CD4-positive, alpha-beta T cell treated with Interleukin-6 for 4 hours (primary cell): ENCODE measurements at places on chromosomes 2 and 18.

DNA sequence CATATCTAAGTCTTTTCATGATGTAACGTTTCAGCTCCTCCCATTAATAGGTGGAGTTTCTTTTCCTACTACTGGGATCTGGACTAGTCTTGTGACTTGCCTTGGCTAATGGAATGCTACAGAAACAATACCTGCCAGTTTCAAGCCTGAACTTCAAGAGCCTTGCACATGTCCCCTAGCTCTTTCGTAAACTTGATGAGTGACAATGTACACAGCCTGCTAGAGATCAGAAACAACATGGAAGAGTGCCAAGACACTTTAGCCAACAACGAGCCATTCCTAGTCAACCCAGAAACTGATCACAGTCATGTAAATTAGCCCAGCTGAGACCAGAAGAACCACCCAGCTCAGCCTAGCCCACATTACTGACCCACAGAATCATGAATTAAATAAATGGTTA, 24.8 kb upstream of the STK39 start:
- DNase-seq = no peak

- DNase-seq = no peak
These were observed 19.3 kb downstream of the RBMS1 start for GRCh38 chr2:160474319-160474645.

- DNase-seq = no peak
These were observed 614.3 kb downstream of the ZEB2 start for GRCh38 chr2:143905587-143905986.

DNA sequence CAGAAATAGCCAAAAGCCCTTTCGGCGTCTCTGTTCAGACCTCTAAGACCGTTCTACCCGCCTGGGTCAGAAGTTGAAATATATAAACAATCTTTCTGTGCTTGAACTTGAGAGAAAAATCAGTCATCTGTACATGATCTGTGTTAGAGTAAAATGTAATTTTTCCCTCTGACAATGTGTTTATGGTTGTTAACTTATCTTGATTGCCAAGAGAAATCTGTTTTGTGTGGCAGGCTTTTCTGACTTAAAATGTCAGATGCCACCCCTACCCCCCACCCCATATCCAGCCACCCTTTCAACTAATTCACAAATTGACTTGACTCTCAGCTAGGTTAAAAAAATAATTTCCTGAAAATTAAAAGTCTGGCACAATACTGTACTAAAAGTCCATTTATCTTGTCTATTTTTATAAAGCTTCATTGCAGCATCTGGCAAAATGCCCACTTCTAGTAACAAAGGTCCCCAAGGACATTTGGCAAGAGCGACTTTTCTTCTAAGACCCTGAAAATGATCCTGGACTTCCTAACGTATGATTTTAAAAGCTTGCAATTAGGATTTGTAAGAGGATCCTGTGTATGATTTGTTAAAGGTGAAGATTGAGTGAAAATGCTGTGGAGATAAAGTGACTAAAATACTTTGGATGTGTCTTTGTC, 304.2 kb downstream of the EPHA4 start:
- DNase-seq = no peak

GRCh38 chr18:25052511-25052921, 299.4 kb downstream of the ZNF521 start:
- no peak for DNase-seq

GRCh38 chr2:230899786-230900185, 25.3 kb downstream of the GPR55 start:
- DNase-seq = no peak

GRCh38 chr18:76874642-76875389, 52.5 kb downstream of the ZNF236 start:
- DNase-seq = peak; percentile 38

DNA sequence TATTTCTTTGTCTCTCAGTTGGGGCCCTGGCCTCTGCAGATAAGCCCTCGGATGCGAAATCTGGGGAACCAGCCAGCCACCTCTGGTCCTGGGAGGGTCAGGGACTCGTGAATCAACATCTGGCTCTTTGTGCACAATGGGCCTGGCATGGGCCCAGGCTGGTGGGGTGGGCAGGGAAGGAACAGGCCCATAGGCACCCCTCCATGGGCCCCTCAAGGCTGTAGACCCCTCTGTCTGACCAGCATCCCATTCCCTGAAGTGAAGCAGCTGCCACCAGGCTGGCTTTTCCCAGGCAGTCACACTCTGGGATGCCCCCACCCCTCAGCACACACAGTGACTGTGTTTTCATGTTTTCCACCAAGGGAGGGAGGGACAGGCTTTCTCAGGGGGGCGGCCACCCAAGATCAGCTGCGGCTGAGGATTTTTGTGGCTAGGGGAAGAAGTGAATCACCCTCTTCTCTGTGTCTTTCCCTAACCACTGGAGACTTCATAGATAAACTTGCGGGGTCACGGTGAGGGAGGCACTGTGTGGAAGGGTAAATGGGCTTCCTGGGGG, 166.0 kb downstream of the AGAP1 start:
- DNase-seq = no peak

GRCh38 chr2:17517481-17518211, 594 bp downstream of the RAD51AP2 start:
- DNase-seq = no peak

- DNase-seq = no peak
These were observed 172.4 kb upstream of the HS6ST1 start for GRCh38 chr2:128490881-128491691.
